ENCODE measurements at places on chromosomes 5 and 9.

DNA sequence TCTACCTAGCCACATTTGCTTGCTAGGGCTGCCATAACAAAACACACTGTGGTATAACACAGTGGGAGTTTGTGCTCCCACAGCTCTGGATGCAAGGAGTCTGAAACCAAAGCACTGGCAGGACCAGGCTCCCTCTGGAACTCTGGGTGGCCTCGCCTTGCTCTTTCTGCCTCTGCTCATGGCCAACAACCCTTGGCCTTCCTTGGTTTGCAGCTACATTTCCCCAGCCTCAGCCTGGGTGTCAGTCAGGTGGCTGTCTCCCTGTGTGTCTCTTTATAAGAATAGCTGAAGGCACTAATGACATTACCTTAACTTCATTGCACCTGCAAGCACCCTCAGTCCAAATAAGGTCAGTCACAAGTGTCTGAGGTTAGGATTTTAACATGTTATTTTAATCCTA, 101.0 kb upstream of the IRX2 start:
- DNase-seq = no peak

- no peak for DNase-seq
Observed at GRCh38 chr9:33765411-33765810, 29.9 kb upstream of the PRSS3 start.

DNA sequence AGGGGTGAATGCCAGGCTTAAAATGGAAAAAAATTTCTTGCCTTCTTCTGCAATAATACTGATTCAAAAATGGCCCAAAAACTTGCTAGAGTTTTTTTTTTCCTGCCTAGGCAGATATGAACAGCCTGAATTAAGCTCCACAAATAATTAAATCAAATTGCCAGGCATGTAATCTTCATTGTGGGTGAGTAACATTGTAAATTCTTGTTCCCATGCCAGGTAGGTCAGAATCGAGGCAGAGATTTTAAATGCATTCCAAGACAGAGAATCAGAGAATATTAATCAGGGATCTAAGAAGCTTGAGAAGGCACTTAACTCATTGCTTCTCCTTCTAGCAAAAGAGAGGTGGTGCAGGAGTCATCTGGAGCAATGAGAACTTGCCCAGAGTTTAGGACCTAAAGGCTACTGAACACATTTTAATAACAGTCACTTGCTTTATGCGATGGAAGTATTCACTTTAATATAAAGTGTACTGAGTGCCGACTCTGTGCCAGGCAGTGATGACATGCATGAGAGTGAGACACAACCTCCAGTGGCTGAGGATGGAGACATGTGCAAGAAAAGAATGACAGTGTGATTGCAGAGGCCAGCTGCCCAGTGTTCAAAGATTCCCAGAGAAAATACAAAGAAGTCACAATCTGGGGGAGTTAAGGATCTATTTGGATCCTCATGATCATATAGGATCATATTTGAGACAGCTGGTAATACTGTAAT, 102.3 kb downstream of the APBA1 start:
- no peak for DNase-seq

GRCh38 chr5:40762705-40763104, 6.9 kb upstream of the TTC33 start:
- DNase-seq = no peak

GRCh38 chr9:88578121-88579049, 43.4 kb downstream of the NXNL2 start:
- peak; percentile 96 for DNase-seq

DNA sequence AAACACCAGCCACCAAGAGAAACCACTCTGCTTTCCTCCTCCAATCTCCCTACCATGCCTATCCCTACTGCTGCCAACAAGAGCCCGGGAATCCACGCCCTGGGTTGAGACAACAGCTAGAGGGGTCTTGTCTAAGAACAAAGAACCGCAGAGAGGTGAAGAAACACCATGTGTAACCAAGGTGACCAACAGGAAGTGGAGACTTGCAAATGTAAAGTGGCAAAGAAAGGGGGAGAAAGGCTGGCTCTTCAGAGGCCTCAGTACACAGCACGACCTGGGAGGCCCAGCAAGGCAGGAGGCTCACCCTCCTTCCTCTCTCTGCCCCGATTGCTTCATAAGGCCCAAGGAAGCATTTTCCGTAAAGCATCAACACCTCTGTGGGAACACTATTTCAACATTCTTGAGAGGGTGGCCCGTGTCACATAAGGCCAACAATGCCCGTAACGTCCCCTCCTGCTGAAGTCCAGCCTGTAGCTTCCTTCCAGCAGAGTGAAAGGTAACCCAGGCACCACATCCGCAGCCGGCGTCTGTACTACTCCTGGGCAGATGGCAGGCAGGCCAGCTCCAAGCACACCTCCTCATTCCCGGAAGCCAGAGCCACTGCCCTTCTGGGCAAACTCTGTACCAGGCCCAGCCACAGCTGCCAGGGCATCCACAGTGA, 18.3 kb downstream of the CCNJL start:
- no peak for DNase-seq

GRCh38 chr5:84961193-84961592, 576.5 kb upstream of the EDIL3 start:
- no peak for DNase-seq

All from inflammatory macrophage treated with lipopolysaccharide for 1 hour (primary cell).